ENCODE measurements at places on chromosomes 11 and 22. TPM values are rescaled to one million over a fixed set of nuclear protein-coding genes. Genes with fewer than 3 reads are reported as not detected.

The UBASH3B gene
- 23.6 TPM for total RNA-seq

The MYRF gene
- total RNA-seq: 1.5 TPM

The C22orf31 gene
- not detected for total RNA-seq

The ALX4 gene
- not detected for total RNA-seq

The TEX54 gene
- not detected for total RNA-seq

The FAT3 gene
- not detected for total RNA-seq

Data from T-helper 17 cell (primary cell).